Astrocyte of the cerebellum (primary cell): ENCODE measurements at places on chromosomes 3 and 15.

DNA sequence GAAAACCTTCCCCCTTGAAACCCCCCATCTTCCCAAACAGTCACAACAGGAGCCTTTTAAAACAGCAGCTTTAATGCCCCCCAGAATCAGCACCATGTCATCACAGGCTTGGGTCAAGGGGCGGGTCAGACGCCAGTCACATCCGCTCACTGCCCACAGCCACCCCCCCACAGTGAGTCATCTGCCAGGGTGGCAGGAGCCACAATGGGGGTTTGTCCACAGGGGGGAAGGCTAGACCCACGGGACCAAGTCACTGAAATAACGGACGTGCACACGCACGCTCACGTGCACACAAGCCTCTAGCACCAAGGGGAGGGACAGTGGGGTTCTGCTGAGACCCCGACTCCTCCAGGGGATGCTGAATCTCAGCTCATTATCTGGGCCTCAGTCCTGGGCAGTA, 441 bp upstream of the UCN2 start:
- no peak for DNase-seq

DNA sequence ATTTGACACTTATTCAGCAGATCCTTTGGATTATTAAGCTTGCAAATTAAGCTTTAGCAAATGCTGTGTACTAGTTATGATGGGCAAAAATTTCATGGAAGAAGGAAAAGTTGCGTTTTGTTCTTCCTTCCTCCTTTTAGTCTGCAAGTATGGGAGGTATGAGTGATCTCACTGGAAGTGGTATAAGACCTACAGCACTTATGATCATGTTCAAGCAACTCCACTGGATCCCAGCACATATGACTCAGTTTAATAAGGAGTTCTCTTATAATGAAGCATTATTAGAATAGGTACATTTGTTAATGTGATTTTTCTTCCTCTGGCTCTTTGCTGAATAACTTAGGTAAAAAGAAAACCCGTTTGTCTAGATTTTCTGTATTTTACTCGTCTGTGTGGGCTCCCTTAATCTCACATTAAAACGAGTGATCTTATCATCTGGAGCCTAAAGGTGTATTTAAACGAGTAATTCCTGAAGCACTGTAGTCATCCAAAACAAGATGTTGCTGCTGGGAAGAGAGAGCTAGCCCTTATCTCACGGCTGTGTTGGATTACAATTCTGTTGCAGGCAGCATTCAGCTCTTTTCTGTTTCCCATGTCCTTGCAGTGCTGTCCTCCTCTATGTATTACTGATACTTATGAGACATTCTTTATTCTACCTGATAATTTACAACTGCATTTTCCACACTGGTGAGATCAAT, 264.9 kb downstream of the GBE1 start:
- no peak for DNase-seq

DNA sequence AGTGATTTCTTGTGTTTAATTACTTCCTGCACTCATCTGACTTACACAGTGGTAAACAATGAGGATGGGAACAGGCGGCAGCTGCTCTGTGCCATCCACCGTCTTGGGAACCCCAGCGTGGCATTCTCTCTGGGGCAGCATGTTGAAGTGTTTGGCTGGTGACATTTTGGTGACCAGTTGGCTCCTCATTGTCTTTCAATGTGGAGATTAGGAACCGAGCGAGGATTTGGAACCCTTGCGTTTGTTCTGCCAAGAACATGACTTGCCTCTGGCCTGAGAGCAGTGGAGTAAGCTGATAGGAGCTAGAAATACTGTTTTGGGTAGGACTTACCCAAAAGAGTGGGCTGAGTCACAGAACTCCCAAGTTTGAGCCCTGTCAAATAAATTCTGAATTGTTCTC, 88.8 kb downstream of the IGF1R start:
- DNase-seq: no peak

DNA sequence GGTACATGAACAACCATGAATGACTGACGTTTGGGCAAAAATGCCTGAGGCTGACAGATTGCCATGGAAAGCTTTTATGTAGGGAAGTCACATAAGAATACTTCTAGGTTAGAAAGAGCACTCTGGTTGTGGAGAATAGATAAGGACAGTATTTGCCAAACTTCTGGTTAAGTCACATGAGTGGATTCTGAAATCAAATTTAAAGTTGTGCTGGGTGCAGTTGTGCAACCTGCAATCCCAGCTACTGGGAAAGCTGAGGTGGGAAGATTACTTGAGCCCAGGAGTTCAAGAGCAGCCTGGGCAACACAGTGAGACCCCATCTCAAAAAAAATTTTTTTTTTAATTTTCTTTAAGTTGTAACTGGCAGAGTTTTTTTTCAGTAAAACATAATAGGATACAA, 7.2 kb upstream of the ZNF148 start:
- no peak for DNase-seq

DNA sequence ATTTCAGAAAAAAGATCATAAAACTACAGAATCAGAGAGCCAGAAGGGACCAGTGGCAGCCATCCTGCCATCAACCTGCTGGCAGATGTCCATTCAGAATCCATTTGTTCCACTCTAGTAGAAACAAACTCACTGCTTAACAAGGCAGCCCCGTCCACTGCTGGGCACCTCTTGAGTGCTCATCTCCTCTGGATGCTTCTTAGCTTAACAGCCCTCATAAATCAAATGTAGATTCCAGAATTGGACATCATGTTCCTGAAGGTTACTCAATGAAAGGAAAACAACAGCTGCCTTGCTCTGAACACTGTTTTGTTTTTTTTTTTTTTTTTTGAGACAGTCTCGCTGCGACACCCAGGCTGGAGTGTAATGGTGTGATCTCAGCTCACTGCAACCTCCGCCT, 37.3 kb downstream of the ABCC5 start:
- no peak for DNase-seq
